ENCODE measurements at places on chromosomes 5 and 9. TPM values are rescaled to one million over a fixed set of nuclear protein-coding genes. Genes with fewer than 3 reads are reported as not detected.

NFIB gene
- not detected for total RNA-seq

OR1L6 gene
- total RNA-seq, result not detected

MCIDAS gene
- not detected for total RNA-seq

LTC4S gene
- 3.8 TPM for total RNA-seq

CDC26 gene
- total RNA-seq, result 26.1 TPM

IL7R gene
- total RNA-seq, result 48.4 TPM

NOXA1 gene
- 0.52 TPM for total RNA-seq

PCDHB8 gene
- total RNA-seq, result not detected

GABRA1 gene
- total RNA-seq, result not detected

INSL4 gene
- total RNA-seq, result not detected

GRCh38 chr5:180336234-180337020 is 16.7 kb downstream of the GFPT2 start:
- no peak overlapping the region for H3K27ac ChIP-seq
- DNase-seq, result no peak
- H3K4me1 ChIP-seq, result no peaks in the 10 kb centered on the region

- peaks cover 12% of the 10 kb centered on the region for H3K36me3 ChIP-seq
- no peak overlapping the region for H3K27ac ChIP-seq
- H3K4me3 ChIP-seq, result no peak overlapping the region
- no peaks in the 10 kb centered on the region for H3K27me3 ChIP-seq
- H3K4me1 ChIP-seq, result peaks cover 37% of the 10 kb centered on the region
- DNase-seq, result no peak
Observed at GRCh38 chr5:10703676-10704075, 57.4 kb downstream of the DAP start.

DNA sequence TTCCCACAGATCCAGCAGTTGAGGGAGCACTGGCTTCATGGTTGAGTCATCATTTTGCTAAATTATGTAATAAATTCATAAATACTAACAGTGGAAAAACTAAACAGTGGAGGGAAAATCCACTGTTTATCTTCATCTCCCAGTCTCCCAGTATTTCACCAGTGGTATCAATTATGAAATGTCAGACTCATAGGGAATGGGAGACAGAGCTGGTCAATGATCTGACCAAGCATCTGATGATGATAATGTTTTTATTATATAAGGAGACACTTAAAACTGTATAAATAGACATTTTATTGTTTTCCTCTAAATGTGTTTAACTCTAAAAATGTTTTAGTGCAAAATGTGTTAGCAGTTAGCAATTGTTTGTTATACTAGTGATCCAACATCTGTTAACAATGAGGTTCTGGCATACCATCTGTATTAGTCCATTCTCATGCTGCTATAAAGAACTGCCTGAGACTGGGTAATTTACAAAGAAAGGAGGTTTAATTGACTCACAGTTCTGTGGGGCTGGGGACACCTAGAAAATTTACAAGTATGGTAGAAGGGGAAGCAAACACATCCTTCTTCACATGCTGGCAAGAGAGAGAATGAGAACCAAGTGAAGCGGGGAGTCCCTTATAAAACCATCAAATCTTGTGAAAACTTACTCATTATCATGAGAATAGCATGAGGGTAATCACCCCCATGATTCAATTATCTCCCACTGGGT is 11.8 kb upstream of the REEP5 start:
- H3K4me1 ChIP-seq, result peaks cover 40% of the 10 kb centered on the region
- no peak overlapping the region for H3K27ac ChIP-seq
- H3K27me3 ChIP-seq, result no peaks in the 10 kb centered on the region
- H3K36me3 ChIP-seq, result peaks cover 7% of the 10 kb centered on the region
- DNase-seq, result no peak

DNA sequence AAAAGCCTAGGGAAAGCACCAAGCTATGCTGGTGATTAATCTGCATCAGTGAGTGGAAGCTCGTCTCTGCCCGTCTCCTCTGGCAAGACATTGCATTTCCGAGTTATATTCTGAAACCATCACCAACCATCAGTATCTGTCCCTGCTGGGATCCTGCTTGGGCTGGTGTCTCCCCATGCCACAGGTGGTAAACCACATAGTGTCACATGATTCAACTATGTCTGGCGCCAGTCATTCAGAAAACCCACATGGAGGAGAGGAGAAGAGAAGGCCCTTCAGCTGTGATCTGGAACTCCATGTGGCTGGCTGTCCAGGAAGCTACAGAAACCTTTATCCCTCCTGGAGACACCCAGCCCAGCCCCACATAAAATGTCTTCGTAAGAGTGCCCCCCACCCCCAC is 4.8 kb downstream of the IL9 start:
- DNase-seq, result peak; percentile 45
- peaks cover 26% of the 10 kb centered on the region for H3K27me3 ChIP-seq
- H3K36me3 ChIP-seq, result no peaks in the 10 kb centered on the region
- peaks cover 11% of the 10 kb centered on the region for H3K4me1 ChIP-seq
- H3K27ac ChIP-seq, result no peak overlapping the region
- H3K4me3 ChIP-seq, result no peak overlapping the region

DNA sequence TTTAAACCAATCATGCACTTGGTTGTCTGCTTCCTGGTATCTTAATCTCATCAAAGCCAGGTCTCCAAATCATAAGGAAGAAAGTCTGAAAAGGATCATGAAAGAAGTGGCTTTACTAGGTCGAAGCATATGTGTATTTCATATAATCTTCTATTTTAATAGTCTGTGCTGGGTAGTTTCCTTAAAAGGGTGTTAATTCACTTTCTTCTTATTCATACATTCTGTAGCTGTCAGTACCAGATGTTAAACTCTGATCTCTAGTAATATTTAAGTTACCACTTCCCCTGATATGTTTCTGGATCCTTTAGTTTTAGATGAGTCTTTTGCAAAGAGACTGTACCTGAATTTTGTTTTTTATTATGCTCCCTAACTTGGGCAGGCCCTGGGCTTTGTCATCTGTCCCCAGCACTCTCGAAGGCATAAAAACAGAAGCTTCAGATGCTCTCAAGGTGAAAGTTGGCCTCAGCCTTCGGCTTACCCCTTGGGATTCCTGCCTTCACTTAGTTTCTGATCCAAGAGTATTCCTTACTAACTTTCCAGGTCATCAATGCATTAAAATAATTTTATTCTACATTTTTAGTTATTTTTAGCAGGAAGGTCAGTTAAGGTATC is 15.0 kb upstream of the LNPEP start:
- no peak for DNase-seq
- peaks cover 69% of the 10 kb centered on the region for H3K36me3 ChIP-seq
- H3K27me3 ChIP-seq, result no peaks in the 10 kb centered on the region
- H3K27ac ChIP-seq, result no peak overlapping the region
- peaks cover 34% of the 10 kb centered on the region for H3K4me1 ChIP-seq
- no peak overlapping the region for H3K4me3 ChIP-seq

DNA sequence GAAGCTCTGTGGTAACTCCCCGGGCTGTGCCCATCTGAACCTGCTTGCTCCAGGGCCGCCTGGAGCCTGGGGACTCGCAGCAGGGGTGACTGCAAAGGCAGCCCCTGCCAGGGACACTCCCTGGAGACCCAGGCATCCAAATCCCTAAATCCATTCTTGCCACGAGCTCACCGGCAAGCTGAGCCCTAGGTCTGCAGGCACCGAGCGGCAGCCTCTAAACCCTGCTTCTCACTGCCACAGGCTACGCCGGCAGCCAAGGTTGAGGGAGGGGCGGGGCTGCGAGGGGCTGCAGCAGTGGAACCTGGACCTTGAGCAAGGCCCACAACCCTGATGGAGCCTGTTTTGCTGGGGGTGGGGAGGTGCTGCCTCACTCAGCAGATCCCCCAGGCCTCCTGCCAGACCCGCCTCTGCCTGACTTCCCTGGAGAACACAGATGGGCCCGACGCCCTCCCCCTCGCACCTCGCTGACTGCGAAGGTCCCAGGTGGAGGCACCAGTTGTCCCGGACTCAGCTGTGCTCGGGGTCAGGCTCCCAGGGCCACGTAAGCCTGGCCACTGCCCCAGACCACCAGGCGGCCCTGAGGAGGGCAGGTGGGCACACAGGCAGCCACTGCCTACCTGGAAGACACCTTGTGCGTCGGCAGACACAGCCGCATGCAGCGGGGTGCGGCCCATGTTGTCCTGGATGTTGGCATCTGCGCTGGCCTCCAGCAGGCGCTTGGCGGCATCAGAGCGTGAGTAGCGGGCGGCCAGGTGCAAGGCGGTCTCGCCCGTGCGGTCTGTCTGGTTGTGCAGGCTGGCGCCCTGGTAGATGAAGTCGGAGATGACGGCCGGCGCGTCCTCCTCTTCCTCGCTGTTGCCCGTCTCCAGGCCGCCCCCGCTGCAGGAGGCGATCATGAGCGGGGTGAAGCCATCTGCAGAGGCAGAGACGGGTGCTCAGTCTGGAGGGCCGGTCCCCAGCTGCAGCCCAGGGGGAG is 17.4 kb upstream of the SEC16A start:
- H3K27ac ChIP-seq, result no peak overlapping the region
- H3K36me3 ChIP-seq, result peaks cover 44% of the 10 kb centered on the region
- H3K4me1 ChIP-seq, result no peaks in the 10 kb centered on the region
- H3K27me3 ChIP-seq, result no peaks in the 10 kb centered on the region

- no peaks in the 10 kb centered on the region for H3K36me3 ChIP-seq
- no peak overlapping the region for H3K4me3 ChIP-seq
- peaks cover 11% of the 10 kb centered on the region for H3K27me3 ChIP-seq
- H3K4me1 ChIP-seq, result no peaks in the 10 kb centered on the region
- H3K27ac ChIP-seq, result no peak overlapping the region
- no peak for DNase-seq
Observed at GRCh38 chr9:38109601-38110000, 40.6 kb upstream of the SHB start.

DNA sequence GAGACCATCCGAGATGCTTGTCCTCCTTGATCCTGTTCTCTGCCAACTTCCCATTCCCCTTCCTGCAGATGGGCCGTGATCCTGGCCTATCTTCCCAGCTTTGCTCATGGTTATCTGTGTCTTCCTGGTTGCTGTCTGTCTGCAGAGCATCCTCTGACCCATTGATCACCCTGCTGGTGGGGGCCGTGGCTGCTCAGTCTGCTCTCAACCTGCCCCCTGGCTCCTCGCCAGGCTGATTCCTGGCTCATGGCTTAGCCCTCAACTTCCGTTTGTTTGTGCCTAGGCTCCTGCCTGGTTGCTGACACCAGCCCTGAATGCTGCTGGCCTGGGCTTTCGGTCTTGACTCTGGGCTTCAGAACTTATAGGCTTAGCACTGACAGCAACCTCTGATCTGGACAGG is 67.1 kb upstream of the SMIM15 start:
- no peaks in the 10 kb centered on the region for H3K27me3 ChIP-seq
- no peak overlapping the region for H3K27ac ChIP-seq
- no peaks in the 10 kb centered on the region for H3K36me3 ChIP-seq
